HuH-7 (cell line): ENCODE measurements at places on chromosomes 1 and 21.

- DNase-seq, result peak; percentile 56
Measured at GRCh38 chr1:226181996-226182714, 4.4 kb downstream of the ACBD3 start.

- DNase-seq, result no peak
Measured at GRCh38 chr21:45513003-45513717, 29.1 kb downstream of the SLC19A1 start.

DNA sequence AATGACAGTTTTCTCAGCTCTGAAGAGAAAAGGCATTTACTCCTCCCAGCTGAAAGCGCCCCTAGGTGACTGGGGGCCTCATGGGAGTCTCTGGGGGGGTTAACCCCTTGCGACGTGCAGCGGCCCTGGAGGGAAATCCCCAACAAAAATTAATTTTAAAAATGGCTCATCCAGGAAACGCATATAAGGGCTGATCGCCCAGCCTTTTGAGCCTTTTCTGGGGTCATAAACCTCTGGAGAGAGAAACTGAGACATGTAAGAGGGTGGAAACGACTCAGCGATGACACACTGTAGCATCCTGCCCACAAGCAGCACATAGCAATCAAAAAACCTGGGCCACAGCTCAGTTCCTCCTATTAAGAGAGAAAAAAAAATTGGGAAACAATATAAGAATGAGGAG, 20.4 kb upstream of the HPDL start:
- DNase-seq, result no peak

DNA sequence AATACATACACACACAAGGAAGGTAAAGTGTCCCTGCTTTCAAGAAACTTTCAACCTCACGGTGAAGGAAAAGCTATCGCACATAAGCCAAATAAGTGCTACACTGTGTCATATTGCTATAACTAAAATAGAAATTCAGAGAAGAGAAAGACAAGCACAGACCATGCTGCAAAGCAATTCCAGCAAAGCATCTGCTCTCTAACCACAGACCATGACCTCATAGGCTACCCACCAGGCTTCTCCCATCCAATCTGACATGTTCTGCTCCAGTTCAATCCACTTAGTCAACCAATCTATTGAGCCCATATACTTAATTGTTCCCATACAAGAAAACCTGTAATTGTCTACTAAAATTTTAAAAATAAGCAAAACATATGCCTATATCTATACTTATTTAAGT, 211.3 kb downstream of the BARHL2 start:
- DNase-seq, result no peak

- DNase-seq, result no peak
Measured at GRCh38 chr21:38388647-38389353, 109.5 kb downstream of the ERG start.

GRCh38 chr1:37958690-37959089, 11.8 kb upstream of the INPP5B start:
- no peak for DNase-seq

DNA sequence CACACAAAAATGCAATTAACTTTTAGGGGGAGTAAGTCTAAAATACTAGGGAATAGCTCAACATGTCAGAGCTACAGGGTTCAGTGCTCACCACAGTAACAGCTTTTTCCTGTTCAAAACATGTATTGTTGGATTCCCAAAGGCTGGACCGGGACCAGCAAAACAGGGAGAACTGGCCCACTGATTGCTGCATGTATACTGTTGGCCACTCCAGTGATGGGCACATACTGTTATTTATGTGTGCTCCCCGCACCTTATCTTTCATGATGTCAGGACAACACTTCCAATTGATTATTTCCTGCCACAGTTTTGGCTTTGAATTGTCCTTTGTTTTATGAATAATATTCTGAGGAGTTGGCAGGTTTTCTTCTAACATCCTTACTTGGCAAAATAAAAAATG, 50.7 kb downstream of the HMGB4 start:
- no peak for DNase-seq

DNA sequence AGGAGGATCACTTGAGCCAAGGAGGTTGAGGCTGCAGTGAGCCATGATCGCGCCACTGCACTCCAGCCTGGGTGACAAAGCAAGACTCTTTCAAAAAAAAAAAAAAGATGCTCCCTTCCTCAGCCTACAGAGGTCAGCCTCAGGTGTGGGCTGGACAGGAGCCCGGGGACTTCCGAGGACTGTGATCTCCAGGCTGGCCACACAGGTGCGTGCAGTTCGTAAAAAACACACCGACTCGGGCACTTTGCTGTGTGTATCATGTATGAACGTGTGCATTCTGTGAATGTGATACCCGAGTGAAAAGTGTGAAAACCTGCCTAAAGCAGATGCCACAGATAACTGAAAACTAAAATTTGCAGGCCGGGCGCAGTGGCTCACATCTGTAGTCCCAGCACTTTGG, 8.4 kb upstream of the CCDC27 start:
- DNase-seq, result no peak

DNA sequence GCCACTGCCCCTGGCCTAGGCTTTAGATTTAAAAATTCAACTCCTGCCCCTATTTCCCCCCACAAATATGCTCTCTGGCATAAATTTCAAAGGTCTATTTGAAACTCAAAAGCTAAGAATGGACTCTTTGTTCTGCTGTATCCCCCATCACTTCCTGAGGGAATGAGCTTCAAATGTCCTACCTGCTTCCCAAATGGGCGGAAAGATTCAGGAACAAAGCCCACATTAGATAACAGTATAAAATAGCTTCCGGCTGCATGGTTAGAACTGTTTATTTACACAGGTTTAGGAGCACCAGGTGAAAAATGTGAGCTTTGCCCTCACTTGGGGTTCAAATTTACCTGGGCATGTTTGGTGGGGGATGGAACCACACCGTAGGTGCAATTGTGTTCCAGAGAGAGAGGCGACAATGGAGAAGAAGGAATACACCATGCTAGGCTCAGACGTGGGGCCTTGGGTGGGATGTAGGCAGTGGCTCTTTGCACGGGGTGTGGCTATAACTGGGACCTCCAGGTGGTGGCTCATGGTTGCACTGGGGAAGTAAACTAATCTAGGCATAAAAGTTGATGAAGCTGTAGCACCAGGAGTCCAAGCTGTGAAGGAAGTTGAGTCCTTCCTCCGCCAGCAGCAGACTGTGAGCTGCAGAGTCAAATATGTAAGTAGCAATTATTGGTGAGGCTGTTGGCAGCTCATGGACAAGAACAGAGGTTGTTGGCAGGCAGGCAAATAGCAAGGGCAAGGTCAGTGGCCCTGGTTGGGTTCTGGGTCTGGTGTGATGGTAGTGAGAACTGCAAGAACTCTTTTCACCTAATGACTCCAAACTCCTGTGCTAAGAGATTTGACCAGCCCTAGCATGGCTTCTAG, 41.5 kb upstream of the SRSF10 start:
- DNase-seq, result no peak

DNA sequence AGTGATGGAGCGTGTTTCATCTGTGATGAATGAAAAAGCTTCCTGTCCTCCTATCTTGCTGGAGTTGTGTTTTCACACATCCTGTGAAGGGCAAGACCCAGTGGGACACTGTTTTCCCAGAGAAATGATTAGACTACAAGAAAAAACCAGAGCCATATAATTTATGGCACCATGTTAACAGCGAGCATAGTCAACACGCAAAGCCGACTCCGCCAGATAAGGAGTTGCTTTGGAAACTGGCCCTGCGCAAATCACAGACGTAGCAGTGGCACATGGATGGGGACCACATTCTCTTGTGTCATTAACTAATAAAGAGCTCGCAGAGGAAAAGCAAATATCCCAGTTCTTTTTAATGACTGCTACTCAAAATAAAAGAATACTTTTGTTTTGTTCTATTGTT, 471.2 kb upstream of the RUNX1 start:
- DNase-seq, result peak; percentile 30

DNA sequence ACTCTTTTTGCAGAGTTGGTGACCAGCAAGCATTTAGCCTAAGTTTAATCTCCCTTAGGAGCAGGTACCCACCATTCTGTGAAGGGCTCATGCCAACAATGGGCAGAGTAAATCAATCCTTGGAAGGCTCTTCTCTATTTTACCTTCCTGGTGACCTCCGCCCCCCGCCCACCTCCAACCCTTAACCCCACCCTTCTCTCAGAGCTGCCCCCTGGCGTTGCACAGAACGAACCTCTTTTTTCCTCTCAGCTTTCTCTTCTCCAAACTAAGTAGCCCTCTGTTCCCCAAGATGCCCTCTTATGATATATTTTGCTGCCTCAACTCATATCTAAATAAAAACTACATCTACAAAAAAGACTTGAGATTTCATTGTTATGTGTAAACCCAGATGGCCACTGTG, 186.8 kb downstream of the SEC16B start:
- DNase-seq, result peak; percentile 6

- DNase-seq, result no peak
Measured at GRCh38 chr1:194755241-194755994, 1569.0 kb upstream of the B3GALT2 start.

DNA sequence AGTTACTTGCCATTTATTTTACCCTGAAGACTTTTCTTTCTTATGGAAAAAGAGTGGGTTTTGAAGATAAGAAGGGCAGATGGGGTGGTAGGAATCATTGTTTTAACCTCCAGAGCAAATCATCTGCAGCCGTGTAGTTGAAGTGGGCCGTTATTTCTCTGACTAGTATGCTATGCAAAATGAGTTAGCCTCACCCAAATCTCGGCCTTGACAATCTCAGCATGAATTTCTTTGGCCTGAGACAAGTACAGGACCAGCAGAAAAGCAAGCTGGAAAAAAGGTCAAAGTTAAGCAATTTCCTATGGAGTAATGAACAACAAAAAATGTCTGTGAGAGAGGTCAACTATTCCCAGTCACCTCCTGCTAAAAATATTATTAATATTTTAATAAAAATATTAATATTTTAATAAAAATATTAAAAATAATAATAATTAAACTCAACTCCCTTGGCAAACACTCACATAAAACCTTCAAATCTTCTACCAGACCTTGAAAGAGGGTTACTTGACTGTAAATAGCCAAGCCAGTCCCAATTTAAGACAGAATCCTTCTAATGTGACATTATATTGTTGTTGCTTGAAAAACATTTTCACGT, 6.8 kb upstream of the TEKT2 start:
- DNase-seq, result no peak

- peak; percentile 43 for DNase-seq
Measured at GRCh38 chr1:117754061-117754969, 148.5 kb downstream of the TENT5C start.

GRCh38 chr1:194940336-194941030, 1667.8 kb downstream of the KCNT2 start:
- no peak for DNase-seq

DNA sequence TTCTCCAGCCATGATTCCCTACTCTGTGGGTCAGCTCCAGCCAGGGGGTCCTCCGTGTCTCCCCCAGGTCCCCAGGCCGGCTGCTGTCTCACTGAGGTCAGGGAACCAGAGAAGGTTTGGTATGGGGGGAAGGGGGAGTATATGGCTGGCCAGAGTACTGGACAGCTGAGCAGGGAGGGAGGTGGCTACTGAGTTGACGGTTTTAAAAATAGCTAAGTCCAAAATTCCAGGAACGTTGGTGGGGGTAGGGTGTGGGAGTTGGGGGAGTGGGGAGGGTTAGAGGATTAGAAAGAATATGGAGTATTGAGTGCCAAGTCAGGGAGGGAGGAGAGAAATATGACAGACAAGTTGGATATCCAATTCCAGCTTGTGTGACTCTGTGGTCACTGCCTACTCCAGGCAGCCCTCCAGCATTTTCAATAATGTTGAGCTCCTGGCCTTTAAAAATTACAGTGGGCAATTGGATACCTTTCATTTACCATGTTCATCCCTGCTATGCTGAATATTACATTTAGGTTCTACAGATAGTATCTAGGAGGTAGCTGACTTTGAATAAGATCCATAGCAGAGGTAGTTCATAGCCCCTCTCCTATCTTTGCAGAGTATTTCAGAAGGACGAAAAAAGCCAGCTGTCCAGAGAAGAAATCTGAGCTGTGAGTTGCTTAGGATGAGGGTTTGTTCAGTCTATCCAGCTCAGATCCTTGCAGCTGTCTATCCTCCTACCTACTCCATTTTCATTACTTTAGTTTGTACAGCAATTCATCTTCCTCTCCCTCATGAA, at the start of gene HJV:
Gene HJV (minus strand): TSS at position 114 of the 781 bp plus-strand sequence. CDS start 1,504 bp downstream, outside the sequence.
- DNase-seq, result no peak

DNA sequence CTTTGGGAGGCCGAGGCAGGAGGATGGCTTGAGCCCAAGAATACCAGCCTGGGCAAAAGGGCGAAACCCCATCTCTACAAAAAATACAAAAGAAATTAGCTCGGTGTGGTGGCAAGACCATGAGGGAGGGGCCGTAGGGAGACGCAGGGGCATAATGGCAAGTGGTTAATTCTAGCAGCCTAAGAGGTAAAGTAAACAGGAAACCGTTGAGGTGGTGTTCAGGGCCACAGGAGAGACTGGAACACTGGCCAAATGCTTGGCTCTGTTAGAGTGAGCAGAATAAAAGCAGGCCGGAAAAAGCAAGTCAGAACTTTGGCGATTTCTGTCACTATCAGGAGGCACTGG, 89.2 kb downstream of the RIPK4 start:
- DNase-seq, result no peak

GRCh38 chr21:18152371-18152770, 92.3 kb upstream of the CHODL start:
- no peak for DNase-seq

DNA sequence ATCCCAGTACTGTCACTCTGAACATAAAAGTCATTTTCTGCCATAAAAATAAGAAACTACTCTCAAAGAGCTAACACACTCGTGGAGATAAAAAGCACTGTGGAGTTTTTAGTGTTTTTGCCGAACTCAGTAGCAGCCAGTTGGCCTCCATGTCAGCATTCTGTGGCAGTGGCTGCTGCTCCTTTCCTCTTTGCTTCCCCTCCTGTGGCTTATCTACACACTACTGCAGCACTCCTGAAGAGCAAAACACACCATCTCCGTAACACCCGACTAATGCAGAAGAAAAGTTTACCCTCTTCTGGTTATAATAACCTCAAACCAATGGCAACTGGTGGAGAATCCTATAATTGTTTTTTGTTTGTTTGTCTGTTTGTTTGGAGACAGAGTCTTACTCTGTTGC, 44.9 kb downstream of the RAB3GAP2 start:
- DNase-seq, result no peak

DNA sequence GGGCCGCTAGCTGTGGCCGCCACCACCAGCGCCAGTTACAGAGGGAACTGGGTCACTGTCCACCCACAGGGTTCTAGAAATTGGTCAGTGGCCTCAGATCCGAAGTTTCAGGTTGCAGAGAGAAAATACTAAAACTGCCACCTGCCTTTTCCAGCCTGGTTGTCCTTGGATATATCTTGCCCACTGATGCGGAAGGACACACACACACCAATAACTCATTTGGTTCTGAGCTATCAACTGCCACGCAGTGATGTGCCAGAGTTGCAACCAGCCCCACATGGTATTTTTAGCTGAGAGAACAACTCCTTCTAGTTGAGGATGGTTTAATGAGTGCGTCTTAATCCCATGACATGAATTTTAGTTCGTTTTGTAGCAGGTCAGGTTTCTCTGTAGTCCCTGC, 68.1 kb downstream of the SH3BGR start:
- DNase-seq, result no peak

- no peak for DNase-seq
Measured at GRCh38 chr1:38615680-38616079, 243.9 kb downstream of the RRAGC start.

DNA sequence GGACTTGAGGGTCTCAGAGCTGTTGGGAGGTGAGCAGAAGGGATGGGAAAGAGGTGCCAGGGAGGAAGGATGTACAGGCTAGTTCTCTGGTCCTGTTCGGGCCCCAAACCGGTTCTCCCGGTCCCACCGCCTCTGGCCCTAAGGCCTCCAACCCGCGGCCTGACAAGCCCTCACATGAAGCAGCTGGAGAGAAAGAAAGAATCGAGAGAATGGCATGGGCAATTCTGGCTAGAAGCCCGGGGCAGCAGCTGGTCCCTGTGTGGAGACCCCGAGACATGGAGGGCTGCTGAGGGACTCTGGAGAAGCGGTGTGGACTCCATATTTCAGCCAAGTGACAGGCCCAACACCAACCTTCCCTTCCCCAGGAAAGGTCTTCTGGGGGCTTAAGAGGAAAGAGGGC, 730 bp downstream of the CDC42SE1 start:
- no peak for DNase-seq
